HCT116 (cell line): ENCODE measurements at places on chromosomes 7 and 10. TPM values are rescaled to one million over a fixed set of nuclear protein-coding genes. Genes with fewer than 3 reads are reported as not detected.

Gene EBLN1
- total RNA-seq, result not detected

Gene PMPCB
- total RNA-seq, result 73.9 TPM

Gene PDE6C
- total RNA-seq, result not detected

Gene ASIC3
- 4.4 TPM for total RNA-seq

Gene GARIN1A
- 0.49 TPM for total RNA-seq

Gene GRM3
- not detected for total RNA-seq

Gene WIPF3
- total RNA-seq, result 8.6 TPM

Gene C1QL3
- total RNA-seq, result not detected

Gene MKX
- total RNA-seq, result 27.5 TPM

Gene MSS51
- 1.7 TPM for total RNA-seq

Gene CALML3
- not detected for total RNA-seq

Gene LRGUK
- 0.49 TPM for total RNA-seq

Gene HOXA5
- 6.7 TPM for total RNA-seq

Gene IRF5
- 16.5 TPM for total RNA-seq

Gene EIF5AL1
- 5.6 TPM for total RNA-seq

Gene TIMM23B
- 18.9 TPM for total RNA-seq

Gene CHCHD2
- total RNA-seq, result 510 TPM

Gene ADCY1
- total RNA-seq, result 0.05 TPM

Gene ATP6V0A4
- not detected for total RNA-seq

Gene TMEM184A
- 34.8 TPM for total RNA-seq

Gene NOD1
- 5.9 TPM for total RNA-seq

Gene KCND2
- total RNA-seq, result 0.05 TPM

Gene SLC18A3
- not detected for total RNA-seq

Gene CHAT
- not detected for total RNA-seq

Gene PAPOLB
- total RNA-seq, result 0.20 TPM

Gene SMO
- total RNA-seq, result 12.8 TPM

Gene CRYGN
- total RNA-seq, result not detected

Gene GPR22
- not detected for total RNA-seq

Gene TMEM60
- 10.3 TPM for total RNA-seq

Gene PRKAR1B
- total RNA-seq, result 14.1 TPM

Gene URGCP
- total RNA-seq, result 28.0 TPM

Gene NEURL1
- total RNA-seq, result 1.4 TPM

Gene FAM204A
- total RNA-seq, result 79.5 TPM

Gene HOXA4
- 2.0 TPM for total RNA-seq

Gene SPDYE5
- not detected for total RNA-seq

Gene PRSS1
- 14.6 TPM for total RNA-seq

Gene C10orf71
- not detected for total RNA-seq

Gene SNX10
- 26.9 TPM for total RNA-seq

Gene IKZF1
- total RNA-seq, result 0.57 TPM

Gene GFRA1
- total RNA-seq, result 0.30 TPM

Gene FAM25C
- total RNA-seq, result not detected

Gene COL26A1
- total RNA-seq, result 0.27 TPM

Gene PGAM2
- 0.27 TPM for total RNA-seq

Gene KCNK18
- not detected for total RNA-seq

Gene CALHM1
- total RNA-seq, result not detected

Gene IQCE
- total RNA-seq, result 21.4 TPM

Gene FBXL13
- total RNA-seq, result 1.0 TPM

Gene OPN1SW
- not detected for total RNA-seq

Gene CYP2C8
- total RNA-seq, result 0.47 TPM

Gene PTF1A
- total RNA-seq, result not detected

Gene SLC39A12
- not detected for total RNA-seq

Gene C10orf105
- not detected for total RNA-seq

Gene OPN4
- not detected for total RNA-seq

Gene LARP4B
- 122 TPM for total RNA-seq

Gene EPHB4
- total RNA-seq, result 61.1 TPM

Gene GPR15LG
- not detected for total RNA-seq

Gene IFRD1
- 43.6 TPM for total RNA-seq

Gene TRIM73
- 8.8 TPM for total RNA-seq

Gene UBE3C
- 68.3 TPM for total RNA-seq

Gene LFNG
- 14.3 TPM for total RNA-seq
